ENCODE measurements at places on chromosomes 1 and 21.

DNA sequence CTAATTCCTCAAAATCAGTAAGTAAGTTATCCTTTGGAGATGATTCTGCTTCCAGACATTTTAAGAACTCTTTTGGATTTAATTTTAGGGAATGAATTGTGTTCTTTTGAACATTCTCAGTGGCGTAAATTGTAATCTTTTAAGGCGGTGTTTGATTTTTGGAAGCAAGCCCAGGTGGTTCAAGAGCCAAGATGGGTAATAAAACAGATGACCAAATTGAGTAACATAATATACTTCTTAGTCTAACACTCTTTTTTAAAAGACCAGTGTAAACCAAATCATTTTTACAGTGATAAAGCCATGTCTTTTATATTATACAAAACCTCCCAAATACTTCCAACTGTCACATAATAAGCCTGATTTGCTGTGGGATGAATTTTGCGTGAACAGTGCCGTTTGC lies 133.8 kb downstream of the LRRC40 start:
- DNase-seq = peak; percentile 37

- DNase-seq = no peak
These were observed 139.4 kb upstream of the KIAA1614 start for GRCh38 chr1:180773210-180773865.

GRCh38 chr21:19244502-19245187 lies 841.1 kb upstream of the TMPRSS15 start:
- no peak for DNase-seq

DNA sequence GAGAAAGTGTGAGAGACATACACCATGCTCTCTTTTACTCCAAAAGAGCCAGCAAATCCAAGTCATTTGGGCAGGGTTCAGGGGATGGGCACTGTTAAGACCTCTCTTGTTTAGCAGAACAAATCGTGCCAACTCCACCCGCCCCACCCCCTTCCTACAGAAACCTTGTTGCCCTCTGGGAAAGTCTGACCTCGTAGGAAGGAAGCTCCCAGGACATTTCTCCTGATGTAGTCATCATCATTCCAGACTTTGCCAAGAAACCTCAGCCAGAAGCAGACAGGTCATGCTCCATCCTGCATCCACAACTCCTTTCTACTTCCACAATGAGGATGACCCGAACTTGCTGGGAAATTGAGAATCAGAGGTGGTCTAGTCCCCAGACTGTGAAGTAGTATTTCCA lies 57.7 kb downstream of the UBE2T start:
- no peak for DNase-seq

Measured in NCI-H2081 (cell line).